Trophoblast cell (in vitro differentiated cells and primary cell): ENCODE measurements at places on chromosomes 1 and 21.

- no peak for DNase-seq
Measured at GRCh38 chr1:186617926-186618325, 62.3 kb downstream of the PTGS2 start.

- DNase-seq: peak; percentile 94
Measured at GRCh38 chr1:41496080-41497055, 11.9 kb upstream of the EDN2 start.

DNA sequence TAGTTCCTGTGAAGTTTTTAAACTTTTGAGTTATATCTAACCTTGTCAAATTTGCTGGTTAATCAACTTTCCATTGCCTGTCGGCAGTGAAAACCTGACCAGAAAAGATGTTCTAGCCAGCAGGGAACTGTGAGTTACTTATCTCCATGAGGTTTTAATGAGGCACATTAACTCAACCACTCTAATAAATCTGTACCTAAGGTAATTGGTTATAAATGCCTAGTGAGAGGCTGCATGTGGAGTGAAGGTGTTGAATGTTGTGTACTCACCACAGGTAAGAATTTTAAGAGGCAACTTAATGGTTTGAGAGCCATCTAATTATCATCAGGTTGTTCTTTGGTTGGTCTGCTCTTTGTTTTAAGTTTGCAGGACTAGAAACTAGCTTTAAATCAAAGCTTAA, 138.4 kb upstream of the LHX8 start:
- no peak for DNase-seq

- DNase-seq: no peak
Measured at GRCh38 chr1:56174176-56174885, 405.0 kb downstream of the PLPP3 start.

DNA sequence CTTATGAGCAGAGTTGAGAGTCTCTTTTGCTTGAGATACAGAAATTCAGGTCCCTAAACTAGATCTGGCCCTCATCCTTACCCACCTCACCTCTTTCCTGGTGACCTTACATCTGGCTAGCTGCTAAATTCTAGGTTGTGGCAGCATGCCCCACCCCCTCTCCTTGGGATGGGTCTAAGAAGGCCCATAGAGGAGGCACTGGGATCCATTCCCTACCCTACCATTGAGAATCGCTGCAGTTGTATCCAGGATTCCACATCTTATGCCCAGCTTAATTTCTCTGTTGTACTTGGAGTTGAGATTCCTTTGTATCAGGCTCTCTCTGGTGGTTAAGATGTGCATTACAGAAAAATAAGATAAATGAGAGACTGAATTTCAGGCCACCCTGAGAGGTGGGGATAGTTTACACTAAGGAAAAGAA, 9.5 kb upstream of the TMEM39B start:
- DNase-seq: no peak

DNA sequence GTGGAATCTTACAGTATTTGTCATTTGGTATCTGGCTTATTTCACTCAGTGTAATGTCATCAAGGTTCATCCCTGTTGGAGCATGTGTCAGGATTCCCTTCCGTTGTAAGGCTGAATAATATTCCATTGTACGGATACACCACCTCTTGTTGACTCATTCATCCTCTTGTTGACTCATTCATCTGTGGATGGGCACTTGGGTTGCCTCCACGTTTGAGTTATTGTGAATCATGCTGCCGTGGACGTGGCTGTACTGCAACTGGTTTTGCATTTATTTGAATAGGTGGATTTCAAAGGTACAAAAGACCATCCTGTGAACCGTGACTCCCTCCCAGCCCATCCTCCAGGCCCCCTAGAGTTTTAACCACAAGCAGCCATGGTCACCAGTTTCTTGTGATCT, 11.9 kb upstream of the TCP10L start:
- DNase-seq: peak; percentile 14

DNA sequence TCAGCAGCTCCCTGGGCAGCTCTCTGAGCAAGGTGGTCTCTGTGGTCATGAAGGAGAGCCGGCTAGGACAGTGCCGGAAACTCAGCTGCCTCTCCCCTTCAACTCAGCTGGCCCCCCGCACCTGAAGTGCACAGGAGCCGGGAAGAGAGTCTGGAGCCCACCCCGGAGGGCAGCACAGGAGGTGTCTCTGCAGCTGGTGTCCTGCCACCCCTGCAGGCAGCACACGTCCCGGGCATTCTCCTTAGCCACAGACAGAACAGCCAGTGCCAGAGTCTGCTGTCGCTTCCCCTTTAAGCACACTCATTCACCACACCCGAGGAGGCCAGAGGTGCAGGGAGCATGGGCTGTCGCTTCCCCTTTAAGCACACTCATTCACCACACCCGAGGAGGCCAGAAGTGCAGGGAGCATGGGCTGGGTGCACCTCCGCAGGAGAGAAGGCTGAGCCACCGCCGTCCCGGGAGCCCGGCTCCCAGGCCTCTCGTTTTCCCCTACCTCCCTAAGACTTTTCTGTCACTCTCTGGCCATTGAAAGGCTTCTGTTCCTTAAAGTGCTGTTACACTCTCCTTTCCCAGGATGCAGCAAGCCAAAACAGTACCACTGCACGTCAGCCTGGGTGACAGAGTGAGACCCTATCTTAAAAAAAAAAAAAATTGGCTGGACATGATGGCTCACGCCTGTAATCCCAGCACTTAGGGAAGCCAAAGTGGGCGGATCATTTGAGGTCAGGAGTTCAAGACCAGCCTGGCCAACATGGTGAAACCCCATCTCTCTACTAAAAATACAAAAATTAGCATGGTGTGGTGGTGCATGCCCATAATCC, 16.9 kb upstream of the SAMD11 start:
- no peak for DNase-seq

GRCh38 chr21:16034446-16035190, 304.8 kb downstream of the USP25 start:
- no peak for DNase-seq

GRCh38 chr1:199123615-199124014, 484.8 kb downstream of the PTPRC start:
- peak; percentile 78 for DNase-seq

DNA sequence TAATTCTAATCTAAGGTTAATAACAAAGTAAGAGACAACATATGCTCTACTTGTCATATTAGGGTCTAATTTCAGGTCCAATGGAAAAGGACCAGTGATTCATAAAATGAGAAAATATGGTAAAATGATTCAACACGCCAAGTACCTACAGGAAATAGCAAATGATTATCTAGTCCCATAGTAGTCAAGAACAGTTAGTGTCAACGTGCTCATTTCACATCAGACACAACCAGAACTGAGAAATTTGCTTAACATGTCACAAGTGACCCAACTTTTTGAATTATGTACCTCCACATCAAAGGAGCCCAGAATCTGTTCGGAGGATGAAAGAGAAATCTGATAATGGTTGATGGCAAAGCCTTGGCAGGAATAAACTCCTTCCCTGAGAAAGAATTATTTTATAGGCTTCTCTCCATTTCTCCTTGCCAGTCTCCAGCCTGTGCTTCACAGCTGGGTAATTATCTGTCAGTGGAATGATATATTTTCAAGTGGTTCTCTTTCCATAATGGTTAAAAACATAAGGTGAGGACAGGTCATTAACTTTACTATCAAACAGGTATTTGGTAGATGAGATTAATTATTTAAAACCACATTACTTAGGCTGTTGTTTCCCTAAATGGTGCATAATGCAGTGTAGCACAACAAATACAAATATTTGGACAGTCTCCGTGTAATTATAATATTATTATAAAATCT, 83.2 kb downstream of the APP start:
- no peak for DNase-seq

DNA sequence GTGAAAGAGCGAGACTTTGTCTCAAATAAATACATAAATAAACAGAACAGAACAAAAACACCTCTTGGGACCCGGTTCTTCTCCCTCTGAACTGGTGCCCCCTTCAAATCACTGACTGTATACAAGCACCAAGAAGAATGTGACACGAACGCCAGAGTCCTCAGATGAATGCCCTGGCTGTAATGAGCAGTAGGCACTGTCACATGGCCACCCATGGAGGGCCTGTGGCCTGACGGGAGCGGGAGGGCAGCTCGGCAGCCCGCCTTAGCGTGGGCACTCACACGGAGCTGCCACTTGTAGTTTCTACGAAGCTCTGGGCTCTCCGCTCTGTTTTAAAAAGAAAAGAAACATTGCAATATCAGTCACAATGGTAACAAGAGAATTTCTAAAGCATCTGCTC, 146.0 kb downstream of the PEX14 start:
- no peak for DNase-seq

GRCh38 chr21:25572861-25573310, 34.4 kb downstream of the MRPL39 start:
- DNase-seq: no peak

- no peak for DNase-seq
Measured at GRCh38 chr1:15023205-15023604, 130.3 kb upstream of the TMEM51 start.

GRCh38 chr1:34768856-34769255, 9.3 kb downstream of the GJB4 start:
- DNase-seq: no peak

DNA sequence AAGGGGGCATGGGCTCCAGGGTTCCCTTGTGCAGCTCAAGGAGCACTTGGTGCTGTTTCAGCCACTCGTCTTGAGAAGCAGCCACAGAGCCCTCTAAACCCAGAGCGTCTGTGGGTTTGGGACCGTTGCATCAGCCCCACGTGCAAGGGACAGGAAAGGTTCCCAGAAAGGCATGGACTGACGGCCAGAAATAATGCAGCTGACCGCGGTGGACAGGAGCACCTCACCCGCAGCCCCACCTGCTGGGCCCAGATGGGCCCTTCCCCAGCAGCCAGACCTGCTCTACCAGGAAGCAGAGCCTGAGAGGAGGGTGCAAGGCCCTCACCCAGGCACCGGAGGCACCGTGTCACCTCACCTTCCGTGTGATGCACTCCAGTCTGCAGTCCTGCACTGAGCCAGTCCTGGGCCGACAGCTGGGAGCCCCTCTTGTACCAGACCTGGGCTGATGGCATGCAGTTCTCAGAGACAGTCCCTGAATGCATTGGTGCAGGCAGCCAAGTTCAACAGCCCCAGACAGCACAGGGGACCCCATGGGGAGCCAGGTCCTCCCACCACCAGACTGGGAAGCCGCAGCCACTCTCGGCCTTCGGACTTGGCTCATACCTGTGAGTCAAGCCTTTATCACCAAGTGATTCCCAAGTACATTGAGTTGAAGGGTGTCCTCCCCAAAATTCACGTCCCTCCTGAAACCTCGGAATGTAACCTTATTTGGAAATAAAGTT, 4.8 kb upstream of the TFF3 start:
- DNase-seq: peak; percentile 31

DNA sequence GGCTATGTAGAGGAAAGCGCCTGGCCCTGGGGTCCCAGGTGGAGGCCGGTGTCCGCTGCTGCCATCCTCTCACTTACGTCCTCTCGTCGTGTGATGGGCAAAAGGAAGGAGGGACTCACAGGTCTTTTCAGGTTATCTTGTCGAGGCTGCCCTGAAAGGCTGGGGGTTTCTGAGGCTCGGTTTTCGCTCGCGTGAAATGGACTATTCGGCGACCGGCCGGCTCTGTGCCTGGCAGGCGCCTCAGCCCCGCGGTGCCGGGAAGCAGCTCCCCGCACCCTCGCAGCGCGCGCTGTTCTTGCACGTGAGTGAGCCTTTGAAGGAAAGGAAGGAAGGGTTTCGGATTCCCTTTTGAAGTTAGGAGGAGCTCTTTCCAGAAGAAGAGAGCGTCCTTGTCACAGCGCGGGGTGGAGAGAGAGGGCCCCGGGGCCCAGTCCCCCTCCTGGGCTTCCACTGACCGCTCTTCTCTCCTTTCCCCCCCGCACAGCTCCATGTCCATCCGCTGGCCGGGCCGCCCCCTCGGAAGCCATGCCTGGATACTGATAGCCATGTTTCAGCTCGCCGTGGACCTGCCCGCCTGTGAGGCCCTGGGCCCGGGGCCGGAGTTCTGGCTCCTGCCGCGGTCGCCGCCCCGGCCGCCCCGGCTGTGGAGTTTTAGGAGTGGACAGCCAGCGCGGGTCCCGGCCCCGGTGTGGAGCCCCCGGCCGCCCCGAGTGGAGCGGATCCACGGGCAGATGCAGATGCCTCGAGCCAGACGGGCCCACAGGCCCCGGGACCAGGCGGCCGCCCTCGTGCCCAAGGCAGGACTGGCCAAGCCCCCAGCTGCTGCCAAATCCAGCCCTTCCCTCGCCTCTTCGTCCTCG, 57.2 kb downstream of the AJAP1 start:
- DNase-seq: no peak

DNA sequence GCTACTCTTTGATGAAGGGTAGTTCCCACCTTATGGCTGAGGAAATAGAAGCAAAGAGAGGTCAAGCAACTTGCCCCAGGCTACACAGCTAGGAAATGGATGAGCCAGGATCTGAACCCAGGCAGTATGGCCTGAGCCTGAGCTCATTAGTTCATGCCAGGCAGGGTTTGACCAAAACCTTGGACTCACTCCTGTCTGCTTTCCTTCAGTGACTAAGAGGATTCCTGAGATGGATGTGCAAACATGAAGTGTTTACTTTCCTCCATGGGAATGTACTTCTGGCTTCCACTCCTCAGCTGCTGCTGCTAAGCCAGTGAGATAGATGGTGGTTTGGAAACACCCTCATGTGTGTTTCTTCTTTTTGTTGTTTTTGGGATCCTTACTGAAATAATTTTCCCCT, 35.1 kb upstream of the ERRFI1 start:
- DNase-seq: peak; percentile 91

DNA sequence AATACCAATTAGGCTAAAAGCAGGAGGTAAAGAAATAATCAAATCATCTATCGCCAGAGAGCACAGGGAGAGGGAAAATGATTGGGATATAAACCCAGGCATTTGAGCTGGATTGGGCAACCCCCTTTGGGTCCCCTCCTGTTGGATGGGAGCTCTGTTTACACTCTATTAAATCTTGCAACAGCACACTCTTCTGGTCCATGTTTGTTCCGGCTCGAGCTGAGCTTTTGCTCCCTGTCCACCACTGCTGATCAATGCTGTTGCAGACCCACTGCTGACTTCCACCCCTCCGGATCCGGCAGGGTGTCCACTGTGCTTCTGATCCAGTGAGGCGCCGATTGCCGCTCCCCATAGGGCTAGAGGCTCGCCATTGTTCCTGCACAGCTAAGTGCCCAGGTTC, 493.8 kb downstream of the MATN1 start:
- no peak for DNase-seq

GRCh38 chr1:228978484-228979324, 243.4 kb downstream of the RHOU start:
- peak; percentile 35 for DNase-seq

DNA sequence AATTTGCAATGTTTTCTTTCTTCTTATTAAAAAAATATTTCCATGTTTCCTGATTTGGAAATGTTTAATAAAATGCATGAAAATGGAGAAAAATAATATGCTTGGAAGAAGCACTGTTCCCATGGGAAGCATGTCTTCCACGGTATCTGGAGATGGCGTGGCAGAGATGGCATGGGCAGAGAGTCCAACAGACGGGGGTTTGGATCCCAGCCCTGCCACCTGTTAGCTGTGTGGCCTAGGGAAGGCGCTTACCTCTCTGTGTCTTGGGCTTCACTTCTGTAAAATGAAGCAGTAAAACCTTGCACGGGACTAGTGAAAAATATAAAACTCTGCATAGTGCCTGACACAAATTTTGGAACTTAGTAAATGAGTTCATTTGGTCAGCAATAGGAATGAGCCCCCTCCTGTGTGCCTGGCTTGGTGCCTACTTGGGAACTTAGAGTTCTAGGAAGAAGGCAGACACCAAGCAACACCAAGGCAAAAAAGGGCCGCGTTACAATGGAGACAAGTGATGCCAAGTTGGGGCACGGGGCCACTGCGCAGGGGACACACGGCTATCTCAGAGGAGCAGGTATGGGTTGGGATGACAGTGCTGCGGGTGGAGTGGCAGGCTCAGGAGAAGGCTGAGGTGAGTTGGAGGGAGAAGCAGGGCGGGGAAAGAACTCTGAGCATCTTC, 124.2 kb downstream of the KCNN3 start:
- DNase-seq: no peak
